ENCODE measurements at places on chromosomes 2 and 18.

DNA sequence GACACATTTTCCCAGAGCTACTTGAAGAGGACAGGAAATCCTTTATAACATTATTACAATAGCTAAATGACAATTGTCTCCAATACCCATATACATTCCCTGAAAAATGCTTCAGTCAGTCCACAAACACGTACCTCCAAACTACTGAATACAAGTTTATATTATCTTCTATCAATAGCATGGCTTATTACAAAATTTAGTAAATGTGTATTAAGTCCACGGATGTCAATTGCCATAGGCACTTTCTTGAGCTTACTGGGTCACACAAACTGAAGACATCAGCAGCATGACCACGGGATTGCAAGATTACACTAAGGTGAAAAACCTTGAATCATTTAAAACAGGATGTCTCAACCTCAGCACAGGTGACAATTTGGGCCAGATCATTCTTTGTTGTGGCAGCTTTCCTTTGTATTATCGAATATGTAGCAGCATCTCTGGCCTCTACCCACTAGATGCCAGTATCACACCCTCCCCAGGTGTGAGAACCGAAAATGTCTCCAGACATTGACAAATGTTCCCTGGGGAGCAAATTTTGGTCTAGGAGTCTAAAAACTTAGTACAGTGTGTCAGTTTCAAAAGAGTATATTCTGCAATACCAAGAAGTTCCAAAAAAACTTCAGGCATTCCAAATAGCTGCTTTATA lies 1.4 kb downstream of the MBD2 start:
- no peak for DNase-seq

DNA sequence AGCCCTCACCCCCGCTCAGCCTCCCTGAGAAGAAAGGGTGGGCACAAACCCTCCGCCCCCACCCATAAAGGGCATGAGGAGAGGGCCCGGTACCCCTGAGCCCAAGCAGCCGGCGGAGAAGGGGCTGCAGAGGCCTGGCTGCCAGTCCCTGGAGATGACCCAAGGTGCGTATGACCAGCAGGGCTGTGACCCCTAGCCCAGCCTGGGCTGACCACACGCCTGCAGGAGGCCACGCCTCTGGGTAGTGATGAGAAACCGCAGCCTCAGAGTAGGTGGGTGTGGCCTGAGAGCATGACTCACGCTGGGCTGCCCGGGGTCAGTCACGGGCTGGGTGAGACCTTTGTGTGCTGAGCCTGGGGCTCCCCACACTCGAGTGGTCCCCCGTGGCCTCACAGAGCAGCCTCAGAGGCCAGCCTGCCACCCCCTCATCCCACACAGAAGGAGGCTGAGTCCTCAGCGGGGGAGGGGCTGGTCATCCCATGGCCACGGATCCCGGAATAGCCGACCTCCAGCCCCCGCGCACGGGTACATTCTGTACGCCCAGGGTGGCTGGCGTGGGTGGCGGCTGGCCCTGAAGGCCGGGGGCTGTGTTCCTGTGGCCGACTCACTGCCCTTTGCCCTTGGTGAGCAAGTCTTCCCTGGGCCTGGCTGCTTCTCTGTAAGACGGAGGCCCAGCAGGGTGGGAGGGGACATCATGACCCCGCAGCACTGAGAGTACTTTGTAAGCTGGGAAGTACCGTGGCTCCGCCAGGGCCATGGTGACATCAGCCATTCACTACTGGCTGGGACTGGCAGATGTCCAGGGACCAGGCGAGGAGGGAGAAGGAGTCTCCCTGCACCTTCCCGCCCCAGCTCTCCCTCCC lies 110.8 kb upstream of the OTOS start:
- DNase-seq = no peak

GRCh38 chr2:45833301-45833967 lies 182.0 kb downstream of the PRKCE start:
- DNase-seq = no peak

- DNase-seq = no peak
Measured at GRCh38 chr2:48851161-48851560, 95.6 kb upstream of the LHCGR start.

DNA sequence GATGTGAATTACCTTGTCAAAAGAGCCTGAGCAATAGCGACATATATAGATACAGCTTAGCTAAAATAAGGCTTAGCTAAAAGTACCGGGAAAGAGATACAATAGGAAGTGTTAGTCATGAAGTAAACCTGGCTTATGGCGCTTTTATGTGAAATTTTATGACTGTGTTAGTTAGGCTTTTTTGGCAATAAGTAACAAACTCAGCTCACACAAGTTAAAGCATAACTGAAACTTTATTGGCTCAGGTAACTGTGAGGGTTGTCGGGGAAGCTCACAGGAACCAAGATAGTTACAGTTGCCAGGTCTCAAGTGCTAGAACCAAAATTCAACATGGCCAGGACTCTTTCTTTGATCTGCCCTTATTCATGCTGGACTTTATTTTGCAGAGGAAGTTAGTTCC lies 925.0 kb upstream of the GYPC start:
- no peak for DNase-seq
